ENCODE measurements at places on chromosomes 6 and 20. TPM values are rescaled to one million over a fixed set of nuclear protein-coding genes. Genes with fewer than 3 reads are reported as not detected.

- DNase-seq: no peak
Measured at GRCh38 chr6:44179072-44179536, 20.5 kb downstream of the CAPN11 start.

GRCh38 chr6:108616973-108617372 is 56.3 kb downstream of the FOXO3 start:
- DNase-seq: no peak

DNA sequence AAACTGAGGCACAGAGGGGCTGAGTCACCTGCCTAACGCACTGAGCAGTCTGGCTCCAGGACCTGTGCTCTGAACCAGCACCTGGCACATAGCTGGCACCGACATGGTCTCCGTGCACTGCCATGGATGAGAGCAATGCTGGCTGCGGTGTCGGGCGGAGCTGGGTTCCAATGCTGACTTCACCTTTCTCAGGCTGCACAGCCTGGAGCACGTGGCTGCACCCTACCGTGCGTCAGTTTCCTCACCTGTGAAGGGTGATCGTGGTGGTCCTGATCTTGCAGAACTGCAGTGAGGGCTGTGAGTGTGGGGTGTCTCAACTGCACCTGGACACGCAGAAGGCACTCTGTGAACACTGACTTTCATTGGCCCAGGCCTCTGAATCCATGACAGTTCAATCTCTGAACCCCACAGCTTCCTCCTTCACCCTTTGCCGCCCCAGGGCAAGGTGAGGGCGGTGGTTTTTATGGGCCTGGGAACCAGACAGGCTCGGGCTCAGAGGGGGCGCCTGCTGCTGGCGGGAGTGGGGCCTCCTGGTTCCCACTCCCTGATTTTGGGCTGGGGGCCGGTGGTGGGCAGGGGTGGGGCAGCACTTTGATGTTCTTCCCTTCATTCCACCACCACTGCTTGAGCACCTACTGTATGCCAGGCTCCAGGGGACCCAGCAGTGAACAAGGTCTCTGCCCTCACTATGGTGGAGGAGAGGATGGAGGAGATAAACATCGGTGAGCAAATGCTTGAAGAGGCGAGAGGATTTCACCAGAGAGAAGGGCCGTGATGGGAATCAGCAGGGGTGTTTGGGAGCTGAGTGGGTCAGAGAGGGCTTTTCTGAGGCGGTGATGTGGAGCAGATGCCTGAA is 102.9 kb downstream of the CEBPB start:
- no peak for DNase-seq

DNA sequence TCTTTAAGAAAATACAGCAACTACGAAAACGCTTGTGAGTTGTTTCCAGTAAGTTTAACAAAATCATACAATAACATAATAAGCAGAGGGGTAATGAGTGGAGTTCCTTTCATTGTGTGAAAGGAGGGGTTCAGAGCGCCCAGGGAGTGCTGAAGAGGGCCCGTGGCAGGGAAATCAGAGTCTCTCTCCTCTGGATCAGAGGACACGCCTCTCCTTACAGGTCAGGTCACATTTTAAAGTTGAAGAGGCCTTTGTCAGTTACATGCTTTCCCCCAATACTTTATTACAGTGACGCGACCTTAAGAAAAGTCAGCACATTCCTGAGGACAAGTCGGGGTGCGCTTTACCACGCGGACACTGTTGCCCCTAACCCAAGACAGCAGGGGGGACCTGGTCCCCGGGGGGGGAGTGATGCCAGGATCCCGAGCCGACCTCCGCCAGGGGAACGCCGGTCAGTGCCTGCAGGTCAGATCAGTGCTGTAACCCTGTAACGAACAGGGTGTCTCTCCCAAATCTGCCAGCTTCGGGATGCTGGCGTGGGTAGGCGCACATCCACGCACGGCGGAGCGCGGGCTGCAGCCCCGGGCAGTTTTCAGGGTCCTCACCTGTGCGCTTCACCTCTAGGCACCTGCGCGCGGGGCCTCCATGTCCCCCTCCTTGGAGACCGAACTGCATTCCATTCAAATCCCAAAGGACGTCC is 848 bp downstream of the DACT2 start:
- no peak for DNase-seq

DNA sequence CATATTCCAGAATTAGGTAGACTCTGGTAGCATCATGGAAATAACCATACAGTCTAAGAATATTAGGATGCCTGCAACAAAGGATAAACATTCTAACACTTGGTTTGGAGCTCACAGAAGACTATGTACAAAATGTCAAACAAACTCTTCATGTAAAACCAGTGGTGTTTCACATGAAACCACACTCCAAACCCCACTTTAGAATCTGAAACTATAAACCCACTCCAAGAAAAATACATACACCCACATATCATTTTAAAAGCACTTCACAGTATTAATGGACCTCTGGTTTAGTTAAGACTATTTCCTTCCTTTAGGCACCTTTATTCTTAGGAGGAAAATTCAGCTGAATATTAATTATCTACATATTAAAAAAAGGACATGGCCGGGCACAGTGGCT is 10.5 kb downstream of the AURKA start:
- DNase-seq: no peak

GRCh38 chr6:140711019-140711613 is 1336.7 kb upstream of the CITED2 start:
- DNase-seq: no peak

DNA sequence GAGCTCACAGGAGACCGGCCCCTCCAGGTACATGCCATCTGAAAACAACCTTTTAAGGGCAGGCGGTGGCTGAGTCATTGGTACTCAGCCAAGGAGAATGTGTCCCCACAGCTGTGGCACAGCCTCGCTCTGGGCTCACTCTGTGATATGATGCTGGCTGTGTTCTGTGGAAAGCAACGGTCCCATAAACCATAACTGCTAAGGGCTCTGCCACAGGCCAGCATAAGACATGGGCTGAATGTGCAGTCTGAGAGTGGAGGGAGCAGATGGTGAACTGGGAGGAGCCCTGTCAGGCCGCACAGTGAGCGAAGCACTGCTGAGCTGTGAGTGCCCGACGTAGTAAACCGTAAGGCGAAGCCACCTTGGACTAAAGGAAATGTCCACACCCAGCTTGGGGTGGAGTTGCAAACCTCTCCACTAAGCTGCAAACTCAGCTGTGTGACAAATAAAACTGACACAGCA is 375.8 kb downstream of the THBS2 start:
- no peak for DNase-seq

DNA sequence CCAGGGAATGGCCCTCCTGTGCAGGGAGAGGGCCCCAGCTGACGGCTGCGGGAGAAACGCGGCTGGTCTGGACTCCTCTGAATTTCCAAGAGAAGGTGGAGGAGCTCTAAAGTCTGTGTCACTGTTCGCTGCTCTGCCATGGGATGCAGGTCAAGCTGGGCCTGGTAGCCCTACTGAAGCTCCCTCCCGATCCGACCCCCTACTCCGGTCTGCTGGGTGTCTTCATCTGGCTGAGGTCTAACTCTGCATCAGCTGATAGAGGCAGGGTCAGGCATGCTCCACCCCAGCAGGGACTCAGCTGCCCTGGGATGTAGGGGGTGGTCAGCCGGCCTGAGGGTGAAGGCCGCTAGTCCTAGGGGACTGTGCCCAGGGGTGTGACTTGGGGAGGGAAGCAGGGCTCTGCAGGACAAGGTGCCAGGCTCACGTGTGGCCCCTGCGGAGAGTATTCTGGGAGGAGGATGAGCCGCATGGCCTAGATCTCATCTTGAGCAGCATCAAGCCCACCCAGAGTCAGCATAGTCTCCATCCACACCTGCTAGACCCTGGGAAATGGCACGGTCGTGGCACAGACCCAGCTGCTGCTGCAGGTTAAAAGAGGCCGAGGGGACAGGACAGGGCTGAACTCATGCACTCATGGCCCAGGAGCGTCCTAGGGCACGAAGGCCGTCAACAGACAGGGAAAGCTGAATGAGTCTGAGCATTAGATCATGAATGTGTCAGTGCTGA is 1.4 kb downstream of the CST3 start:
- DNase-seq: no peak

Gene TNFRSF21
- polyA plus RNA-seq: 8.9 TPM

Gene MOG
- polyA plus RNA-seq: not detected

Gene RGS17
- 7.3 TPM for polyA plus RNA-seq

Gene KDM1B
- polyA plus RNA-seq: 14.9 TPM

Gene MUC21
- polyA plus RNA-seq: not detected

Gene SEL1L2
- not detected for polyA plus RNA-seq

Gene CD109
- 48.4 TPM for polyA plus RNA-seq

Measured in fibroblast of lung (primary cell).